ENCODE measurements at places on chromosomes 1 and 21. TPM values are rescaled to one million over a fixed set of nuclear protein-coding genes. Genes with fewer than 3 reads are reported as not detected.

GRCh38 chr21:27584256-27584655 is 617.4 kb upstream of the ADAMTS5 start:
- no peak overlapping the region for H3K4me3 ChIP-seq
- H3K36me3 ChIP-seq = no peaks in the 10 kb centered on the region
- H3K27ac ChIP-seq = no peak overlapping the region
- no peaks in the 10 kb centered on the region for H3K4me1 ChIP-seq
- no peaks in the 10 kb centered on the region for H3K27me3 ChIP-seq

GRCh38 chr1:2290595-2291510 is 62.7 kb downstream of the SKI start:
- no peaks in the 10 kb centered on the region for H3K27me3 ChIP-seq
- H3K36me3 ChIP-seq = peaks cover 5% of the 10 kb centered on the region
- peak overlapping the region; percentile 99 for H3K27ac ChIP-seq
- H3K4me3 ChIP-seq = peak overlapping the region; percentile 72
- peak; percentile 96 for DNase-seq

GRCh38 chr1:241675983-241676382 is 23.9 kb downstream of the WDR64 start:
- no peak for DNase-seq
- H3K4me1 ChIP-seq = peaks cover 58% of the 10 kb centered on the region
- no peaks in the 10 kb centered on the region for H3K27me3 ChIP-seq
- no peak overlapping the region for H3K4me3 ChIP-seq
- H3K27ac ChIP-seq = no peak overlapping the region

Gene IRF6
- 0.48 TPM for total RNA-seq

Gene PKP1
- total RNA-seq = not detected
